ENCODE measurements at places on chromosomes 7 and 10.

- DNase-seq: no peak
Observed at GRCh38 chr7:66847879-66848790, 72.9 kb upstream of the TMEM248 start.

GRCh38 chr7:120412139-120413050 lies 139.4 kb downstream of the KCND2 start:
- no peak for DNase-seq

GRCh38 chr10:12961416-12962205 lies 39.9 kb downstream of the CCDC3 start:
- DNase-seq: no peak

- no peak for DNase-seq
Observed at GRCh38 chr10:131073469-131074035, 238.0 kb downstream of the TCERG1L start.

DNA sequence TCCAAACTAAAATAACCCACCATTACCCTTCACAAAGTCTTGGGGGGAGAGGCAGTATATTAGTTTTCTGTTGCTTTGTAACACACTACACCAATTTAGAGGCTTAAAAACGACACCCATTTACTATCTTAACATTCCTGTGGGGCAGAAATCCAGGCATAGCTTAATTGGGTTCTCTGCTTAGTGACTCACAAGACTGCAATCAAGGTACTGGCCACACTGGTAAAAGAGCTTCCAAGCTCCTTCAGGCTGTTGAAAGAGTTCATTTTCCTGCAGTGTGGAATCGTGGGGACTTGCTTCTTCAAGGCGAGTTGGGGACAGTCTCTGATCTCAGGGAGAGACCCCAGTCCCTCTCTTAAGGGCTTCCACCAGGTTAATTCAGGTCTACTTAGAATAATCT lies 139.1 kb downstream of the XPNPEP1 start:
- no peak for DNase-seq

- DNase-seq: no peak
Observed at GRCh38 chr10:3898821-3899220, 113.8 kb upstream of the KLF6 start.

GRCh38 chr7:23622506-23622925 lies 25.3 kb downstream of the CCDC126 start:
- DNase-seq: no peak

- no peak for DNase-seq
Observed at GRCh38 chr10:71711052-71711623, 8.4 kb downstream of the C10orf105 start.

DNA sequence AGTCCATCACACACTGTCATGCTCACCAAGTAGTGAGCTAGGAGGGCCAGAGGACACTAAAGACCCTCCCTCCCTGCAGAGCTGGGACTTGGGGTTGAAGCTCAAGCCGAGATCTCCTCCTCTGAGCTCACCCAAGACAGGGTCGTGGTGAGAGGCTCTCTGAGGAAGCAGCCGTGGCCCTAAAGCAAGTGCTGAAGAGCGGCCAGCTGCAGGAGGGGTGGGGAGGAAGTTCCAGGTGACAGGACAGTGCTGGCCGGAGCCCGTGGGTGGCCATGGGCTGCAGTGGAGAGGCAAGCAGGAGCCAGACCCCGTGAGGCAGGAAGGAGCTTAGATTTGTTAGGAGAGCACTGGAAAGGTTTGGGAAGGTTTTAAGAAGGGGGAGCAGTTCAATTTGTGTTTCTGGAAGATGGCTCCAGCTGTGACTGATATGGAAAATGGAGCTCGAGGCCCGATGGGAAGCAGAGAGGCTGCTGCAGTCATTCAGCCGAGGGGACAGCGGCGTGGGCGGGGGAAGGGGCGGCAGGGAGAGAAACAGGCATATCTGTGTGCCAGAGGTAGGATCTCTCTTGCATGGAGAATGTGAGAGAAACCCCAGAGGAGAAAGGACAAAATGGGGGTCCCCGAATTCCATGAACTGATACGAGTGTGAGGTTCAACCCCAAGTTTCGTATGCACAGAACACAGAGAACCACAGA lies 26.9 kb upstream of the DNAAF5 start:
- no peak for DNase-seq

GRCh38 chr10:122139627-122140170 lies 131.4 kb upstream of the BTBD16 start:
- DNase-seq: peak; percentile 85

Measured in left ventricle myocardium superior (tissue), 1 donor.